Posterior vena cava (tissue), 2 donors: ENCODE measurements at places on chromosomes 7 and 10. TPM values are rescaled to one million over a fixed set of nuclear protein-coding genes. Genes with fewer than 3 reads are reported as not detected.

DNA sequence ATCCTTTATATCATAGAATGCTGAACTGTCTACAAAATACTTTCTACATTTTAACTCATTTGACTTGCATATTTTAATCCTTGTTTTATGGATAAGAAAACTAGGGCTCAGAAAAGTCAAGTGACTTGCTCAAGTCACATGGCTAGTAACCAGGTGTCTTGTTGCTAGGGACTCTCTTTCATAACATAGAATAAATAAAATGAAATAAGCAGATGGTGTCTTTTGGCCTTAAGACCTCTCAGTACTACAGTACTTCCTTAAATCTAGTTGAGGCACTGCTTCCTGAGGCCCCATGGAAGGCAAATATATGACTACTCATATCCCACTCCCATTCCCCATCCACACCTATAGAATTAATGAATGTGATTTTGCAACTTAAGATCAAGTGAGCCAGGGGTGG, 87.9 kb downstream of the CDK6 start:
- DNase-seq: no peak

GRCh38 chr7:87545760-87546159, 54.9 kb downstream of the ABCB1 start:
- DNase-seq: no peak

DNA sequence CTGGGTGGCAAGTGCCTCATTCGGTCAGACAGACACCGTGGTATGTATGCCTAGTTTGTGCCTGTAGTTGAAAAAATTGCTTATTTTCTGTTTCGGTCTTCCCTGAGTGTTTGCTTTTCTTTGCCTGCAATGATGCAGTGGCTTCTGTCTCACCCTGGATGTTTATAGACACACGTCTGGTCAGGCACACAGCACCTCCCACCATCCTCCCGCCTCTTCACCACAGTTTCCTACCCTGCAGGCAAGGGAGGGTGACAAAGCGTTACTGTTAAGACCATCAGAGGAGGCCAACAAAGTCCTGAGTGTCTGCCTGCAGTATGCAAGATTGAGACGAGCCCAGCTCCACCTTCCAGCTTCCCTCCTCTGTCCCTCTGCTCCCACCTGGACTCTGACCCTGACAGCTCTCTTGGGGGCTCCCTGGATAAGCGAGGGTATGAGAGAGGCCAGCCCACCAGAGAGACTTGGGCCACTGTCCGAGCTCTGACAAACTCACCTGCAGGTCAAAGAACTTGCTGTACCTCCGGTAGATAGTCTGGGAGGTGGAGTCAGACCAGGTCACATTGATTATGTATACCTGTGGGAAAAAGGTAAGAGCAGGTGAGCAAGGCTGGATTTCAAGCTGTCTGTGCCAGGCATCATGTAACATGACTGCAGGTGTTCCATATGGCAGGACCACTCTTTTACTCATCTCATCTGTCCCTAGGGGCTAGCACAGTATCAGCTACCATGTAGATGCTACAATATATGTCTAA, 54.4 kb downstream of the SH3PXD2A start:
- no peak for DNase-seq

Gene CFTR
- total RNA-seq: not detected

GRCh38 chr10:36030516-36030915, 388.4 kb upstream of the FZD8 start:
- DNase-seq: no peak

GRCh38 chr7:24665564-24666294, 91.5 kb downstream of the GSDME start:
- no peak for DNase-seq

Gene HTR7
- total RNA-seq: 0.83 TPM

- DNase-seq: no peak
These were observed 589 bp downstream of the LSM8 start for GRCh38 chr7:118184565-118184940.

Gene BTBD16
- total RNA-seq: 0.14 TPM

DNA sequence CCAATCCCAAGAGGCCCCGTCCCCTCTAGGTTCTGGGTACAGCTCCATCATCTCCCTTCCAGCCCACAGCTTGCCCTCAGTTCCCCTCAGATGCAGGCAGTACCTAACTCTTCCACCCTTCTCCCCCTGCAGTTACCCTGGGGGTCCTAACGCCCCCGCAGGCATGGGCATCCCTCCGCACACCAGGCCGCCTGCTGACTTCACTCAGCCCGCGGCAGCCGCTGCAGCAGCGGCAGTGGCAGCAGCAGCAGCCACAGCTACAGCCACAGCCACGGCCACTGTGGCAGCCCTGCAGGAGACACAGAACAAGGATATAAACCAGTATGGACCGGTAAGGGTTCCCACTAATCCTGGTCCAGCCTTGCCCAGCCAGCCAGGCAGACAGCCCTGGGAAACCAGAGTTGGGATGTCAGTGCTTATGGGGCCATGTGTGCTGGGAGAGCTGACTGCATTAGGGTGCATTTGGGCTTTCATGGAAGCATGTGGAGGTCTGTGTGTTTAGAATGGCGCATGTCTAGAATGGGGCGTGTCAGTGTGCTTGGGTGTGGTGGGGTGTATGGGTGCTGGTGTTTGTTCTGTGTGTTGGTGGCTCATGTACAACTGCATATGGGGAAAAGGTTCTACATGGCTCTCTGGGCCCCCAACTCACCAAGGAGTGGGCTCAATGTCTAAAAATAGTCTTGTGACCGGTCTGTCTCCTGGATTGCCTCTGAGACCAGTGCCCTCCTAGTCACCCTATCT, 55.1 kb upstream of the PPIF start:
- DNase-seq: no peak

- DNase-seq: no peak
These were observed 39.0 kb upstream of the KIF5B start for GRCh38 chr10:32095116-32095733.

GRCh38 chr7:80493121-80493849, 18.6 kb downstream of the GNAT3 start:
- no peak for DNase-seq

DNA sequence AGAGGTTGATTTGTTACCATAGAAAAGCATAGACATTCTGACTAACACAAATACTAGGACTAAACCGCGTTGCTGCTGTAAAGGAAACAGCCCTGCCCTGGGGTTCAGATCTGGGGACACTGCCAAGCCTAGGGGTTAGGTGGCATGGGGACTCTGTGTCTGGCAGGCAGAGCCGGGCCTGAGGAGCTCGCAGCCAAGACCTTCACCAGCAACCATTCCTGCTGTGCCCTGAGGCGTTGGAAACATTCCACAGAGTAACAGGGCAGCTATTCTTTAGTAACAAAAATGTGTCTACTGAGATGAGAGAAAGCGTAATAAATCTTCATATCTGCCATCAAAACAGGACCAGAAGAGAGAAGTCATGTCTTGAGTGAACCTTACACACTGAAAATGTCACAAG, 280.5 kb downstream of the POM121L12 start:
- no peak for DNase-seq

Gene ASB10
- not detected for total RNA-seq

- DNase-seq: no peak
These were observed 43.1 kb downstream of the ARID5B start for GRCh38 chr10:61944410-61945147.

GRCh38 chr10:30996481-30997005, 35.1 kb downstream of the ZNF438 start:
- DNase-seq: no peak

DNA sequence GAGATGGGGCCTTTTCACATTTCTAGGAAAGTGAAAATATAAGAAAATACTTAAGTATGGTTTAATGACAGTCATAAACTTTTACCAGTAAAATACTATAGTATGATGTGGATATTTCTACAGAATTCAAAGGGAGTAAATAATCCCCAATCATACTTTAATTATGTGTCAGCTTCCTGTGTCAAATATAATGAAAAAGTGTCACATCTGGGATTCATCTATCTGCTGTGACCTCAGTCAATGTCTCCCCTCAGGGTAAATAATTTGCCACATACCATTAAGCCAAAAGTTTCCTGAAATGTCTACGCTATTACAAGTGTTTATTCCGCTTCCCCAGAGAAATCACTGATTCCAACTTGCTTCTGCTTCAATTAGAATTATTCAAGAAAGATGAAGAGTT, 110.5 kb downstream of the ITGA8 start:
- DNase-seq: no peak

GRCh38 chr10:87930934-87931835, 67.8 kb downstream of the PTEN start:
- DNase-seq: no peak

Gene ELN
- total RNA-seq: 999 TPM

DNA sequence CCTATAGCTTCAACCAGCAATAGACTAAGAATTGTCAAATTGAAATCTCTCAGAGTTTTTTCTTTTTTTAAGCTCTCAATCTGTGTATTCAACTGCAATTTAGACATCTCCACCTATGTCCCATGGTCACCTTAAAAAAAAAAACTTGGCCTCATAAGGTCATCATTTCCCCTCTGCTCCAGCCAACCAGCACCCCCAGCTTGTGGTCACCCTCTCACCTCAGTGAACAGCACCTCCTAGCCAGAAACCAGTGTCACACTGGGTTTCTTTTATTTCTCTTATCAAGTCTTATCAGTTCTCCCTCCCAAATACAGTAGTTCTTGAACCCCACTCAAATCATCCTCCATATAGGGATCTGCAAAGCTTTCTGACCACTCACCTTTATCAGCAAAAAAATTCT, 4.0 kb downstream of the ITGB1 start:
- DNase-seq: no peak

GRCh38 chr7:22192801-22193200, 164.2 kb downstream of the RAPGEF5 start:
- DNase-seq: no peak

GRCh38 chr10:13091801-13092200, 8.2 kb upstream of the OPTN start:
- no peak for DNase-seq

GRCh38 chr7:142899661-142900060, 14.1 kb upstream of the TRPV6 start:
- no peak for DNase-seq

DNA sequence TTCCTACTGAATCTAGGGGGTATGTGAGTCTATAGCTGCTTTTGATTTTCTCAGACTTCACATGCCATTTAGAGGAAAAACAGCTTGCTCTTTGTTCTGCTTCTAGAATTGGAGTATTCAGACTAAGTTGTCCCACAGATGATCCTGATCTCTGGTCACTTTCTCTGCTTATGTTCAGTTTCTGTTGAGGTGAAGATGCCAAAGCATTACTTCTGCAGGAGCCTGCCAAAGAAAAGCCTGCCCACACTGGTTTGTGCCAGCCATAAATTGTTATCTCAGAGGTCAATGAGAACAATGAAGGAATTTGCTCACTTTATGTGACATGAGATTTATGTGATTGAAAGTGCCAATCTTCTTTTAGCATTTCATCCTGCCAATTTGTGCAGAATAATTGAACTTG, 163.6 kb downstream of the CDK14 start:
- DNase-seq: no peak

Gene CHAT
- total RNA-seq: not detected

Gene PPP1R17
- total RNA-seq: not detected

Gene CALD1
- total RNA-seq: 1,514 TPM

DNA sequence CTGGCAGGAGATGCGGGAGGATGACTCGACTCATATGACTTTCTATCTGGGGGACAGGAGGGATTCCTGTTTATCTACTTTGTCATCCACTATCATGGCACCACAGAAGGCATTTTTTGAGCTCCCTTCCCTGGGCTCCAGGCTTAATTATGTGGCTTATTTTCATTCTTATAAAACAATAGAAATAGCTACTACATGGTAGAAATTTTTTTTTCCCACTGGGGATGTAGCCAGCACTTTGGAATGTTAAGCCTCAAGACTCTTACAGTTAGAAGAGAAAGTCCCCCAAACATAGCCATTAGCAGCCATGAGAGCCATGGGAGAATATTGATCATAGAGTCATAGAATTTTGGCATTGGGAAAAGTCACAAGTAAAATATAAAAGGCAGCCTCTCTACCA, 14.6 kb upstream of the FAM180A start:
- DNase-seq: no peak

Gene FZD1
- 17.7 TPM for total RNA-seq

DNA sequence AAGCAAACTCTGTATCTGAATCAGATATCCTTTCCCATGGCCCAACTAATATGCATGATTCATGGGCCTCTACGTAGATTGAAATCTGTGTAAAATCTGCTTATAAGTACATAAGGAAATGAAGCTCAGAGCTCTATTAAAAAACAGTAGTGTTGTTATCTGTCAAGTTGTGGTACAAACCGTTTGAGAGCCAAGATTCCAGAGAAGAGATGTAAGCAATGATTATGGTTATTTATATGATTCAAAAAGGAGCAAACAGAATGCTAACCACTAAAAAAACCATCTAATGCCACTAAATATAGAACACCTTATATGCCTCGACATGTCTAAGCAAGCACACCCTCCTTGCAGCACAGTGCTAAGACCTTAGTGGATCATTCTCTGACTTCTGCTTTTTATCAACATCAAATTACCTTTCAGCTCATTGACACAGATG, 26.6 kb downstream of the RPP38 start:
- no peak for DNase-seq

Gene HABP2
- total RNA-seq: not detected

- DNase-seq: no peak
These were observed 59.6 kb downstream of the ATOH7 start for GRCh38 chr10:68172324-68172723.

Gene WNT8B
- not detected for total RNA-seq

DNA sequence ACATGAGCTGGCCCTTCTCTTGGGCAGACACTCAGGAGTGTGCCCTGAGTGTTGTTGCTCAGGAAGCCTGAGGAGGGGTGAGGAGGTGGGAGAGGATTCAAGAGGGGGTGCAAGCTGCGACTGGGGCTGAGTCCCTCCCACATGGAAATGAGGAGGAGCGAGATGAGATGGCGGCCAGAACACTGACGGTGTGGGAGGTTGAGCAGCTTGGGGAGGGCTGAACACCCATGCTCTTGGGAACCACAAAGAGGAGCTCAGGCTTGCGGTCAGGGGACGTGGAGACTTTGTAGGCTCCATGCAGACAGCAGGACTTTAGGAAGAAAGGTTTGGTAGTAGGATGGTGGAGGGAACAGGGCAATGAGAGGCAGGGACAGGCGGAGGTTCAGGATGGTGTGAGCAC, 163.2 kb upstream of the SHH start:
- DNase-seq: peak; percentile 42

Gene RASA4
- 47.1 TPM for total RNA-seq

DNA sequence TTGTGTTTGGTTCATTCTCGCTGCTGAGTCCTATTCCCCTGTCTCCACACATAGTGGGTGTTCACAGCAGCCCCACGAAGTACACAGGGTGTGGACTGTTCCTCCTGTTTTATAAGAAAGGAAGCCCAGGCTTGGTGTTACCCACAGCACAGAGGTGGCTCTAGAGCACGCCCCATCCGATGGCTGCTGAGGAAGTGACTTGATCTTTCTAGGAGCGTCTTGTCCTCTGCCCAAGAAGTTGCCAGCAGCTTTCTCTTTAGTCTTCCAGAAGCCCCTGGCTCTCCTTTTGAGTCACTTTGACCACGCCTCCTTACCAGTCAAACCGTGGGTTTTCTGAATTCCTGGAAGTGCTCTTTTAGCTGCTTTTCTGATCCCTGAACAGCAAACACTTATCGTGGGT, 94.0 kb downstream of the GRK5 start:
- no peak for DNase-seq

- DNase-seq: no peak
These were observed 26.1 kb downstream of the FAM53B start for GRCh38 chr10:124717911-124718741.

- no peak for DNase-seq
These were observed 637.7 kb downstream of the PARD3 start for GRCh38 chr10:34177445-34177844.

Gene AMPH
- 10.0 TPM for total RNA-seq
